NCI-H2107 (cell line): ENCODE measurements at places on chromosomes 11 and 22.

DNA sequence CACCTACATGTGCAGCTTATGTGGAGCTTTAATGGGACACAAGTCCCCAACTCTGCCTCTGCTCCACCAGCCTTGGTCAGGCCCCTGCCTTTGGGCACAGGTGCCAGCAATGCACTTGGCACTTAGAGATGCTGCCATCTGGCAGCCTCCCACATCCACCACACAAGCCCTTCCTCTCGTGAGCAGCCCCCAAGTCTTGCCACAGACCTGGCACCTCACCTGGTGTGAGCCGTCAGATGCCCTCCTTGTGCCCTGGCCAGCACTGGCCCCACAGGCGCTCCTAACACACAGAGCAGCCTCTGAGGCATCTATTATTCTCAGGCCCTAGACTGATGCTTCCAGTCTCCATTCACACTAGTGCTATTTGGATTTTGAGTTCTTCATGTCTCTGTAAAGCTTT lies 24.5 kb upstream of the SERPIND1 start:
- DNase-seq: no peak

DNA sequence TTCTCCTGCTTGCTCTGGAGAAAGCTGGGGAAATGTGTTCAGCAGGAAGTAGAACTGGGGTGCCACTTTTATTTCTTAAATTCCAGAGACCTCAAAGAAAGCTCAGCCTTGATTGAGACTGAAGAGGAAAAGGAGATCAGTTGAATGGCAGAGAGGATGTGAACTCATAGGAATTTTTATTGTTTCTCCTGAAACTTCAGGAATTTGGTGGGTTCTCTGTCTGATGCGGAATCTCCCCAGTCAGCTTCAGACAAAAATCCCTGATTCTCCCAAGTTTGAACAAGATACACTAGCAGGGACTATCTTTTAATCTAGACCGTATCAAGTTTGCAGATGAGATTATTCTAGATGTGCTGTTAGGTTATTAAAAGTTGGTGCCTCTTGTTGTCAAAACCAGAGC lies 23.0 kb downstream of the EHF start:
- DNase-seq: no peak

DNA sequence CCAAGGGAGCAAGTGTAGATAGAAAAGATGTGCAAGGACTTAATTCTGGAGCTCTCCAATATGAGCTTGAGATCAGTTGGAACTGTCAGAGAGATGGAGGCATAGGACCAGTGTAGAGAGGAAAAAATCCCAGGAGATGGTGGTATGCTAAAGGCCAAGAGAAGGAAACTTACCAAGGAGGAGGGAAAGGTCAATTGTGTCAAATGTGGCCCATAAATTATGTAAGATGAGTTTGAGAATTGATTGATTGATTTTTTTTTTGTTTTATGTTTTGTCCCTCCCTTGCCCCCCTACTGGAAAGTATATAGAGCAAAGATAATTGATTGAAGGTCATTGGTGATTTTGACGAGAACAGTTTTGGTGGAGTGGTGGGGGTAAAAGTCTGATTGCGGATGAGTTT lies 2.8 kb upstream of the USP2 start:
- DNase-seq: no peak

- DNase-seq: no peak
Observed at GRCh38 chr22:27220339-27220738, 563.0 kb downstream of the MIAT start.

- no peak for DNase-seq
Observed at GRCh38 chr11:45578316-45578715, 87.1 kb downstream of the CHST1 start.

- no peak for DNase-seq
Observed at GRCh38 chr11:119513131-119513805, 90.3 kb upstream of the THY1 start.
